Esophagus mucosa (tissue), 1 donor: ENCODE measurements at places on chromosomes 11 and 22.

- no peak for ATAC-seq
These were observed 13.7 kb downstream of the NARS2 start for GRCh38 chr11:78560826-78561484.

DNA sequence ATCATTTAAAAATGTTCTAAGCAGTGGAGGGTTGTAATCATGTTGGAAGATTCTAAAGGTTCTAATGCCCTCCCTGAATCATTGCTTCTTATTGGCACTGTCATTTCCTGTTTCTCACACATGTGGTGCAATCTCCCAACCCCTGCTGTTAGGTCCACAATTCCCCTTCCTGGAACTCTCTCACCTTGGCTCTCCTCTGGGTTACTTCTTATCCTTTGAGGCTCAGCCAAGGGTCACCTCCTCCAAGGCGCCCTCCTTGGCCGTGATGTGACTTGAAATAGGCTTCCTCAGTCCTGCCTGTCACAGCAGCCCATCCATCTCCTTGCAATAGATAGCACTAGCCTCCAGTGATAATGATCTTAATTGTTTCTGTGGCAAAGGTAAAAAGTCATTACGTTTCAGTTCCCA lies 149.8 kb downstream of the TTC17 start:
- ATAC-seq, result peak; percentile 18

DNA sequence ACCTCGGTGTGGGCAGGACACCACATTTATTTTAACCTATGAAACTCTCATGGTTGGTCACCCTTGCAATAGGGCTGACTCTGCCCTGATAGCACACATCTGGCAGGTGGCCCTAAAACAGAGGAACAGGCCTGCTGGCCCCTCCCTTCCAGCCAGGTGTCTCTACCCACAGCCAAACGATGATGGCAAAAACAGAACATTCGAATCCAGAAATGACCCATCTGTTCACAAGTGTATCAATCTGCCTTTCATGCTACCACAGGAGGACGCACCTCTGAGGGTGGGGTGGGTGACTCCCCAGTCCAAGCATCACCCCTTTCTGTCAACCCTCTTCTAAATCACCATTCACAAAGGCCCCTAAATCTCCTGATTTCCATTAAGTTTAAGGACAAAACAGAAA lies 118.1 kb downstream of the ETS1 start:
- peak; percentile 27 for ATAC-seq

- no peak for ATAC-seq
These were observed 232.1 kb downstream of the ST3GAL4 start for GRCh38 chr11:126587541-126587940.

DNA sequence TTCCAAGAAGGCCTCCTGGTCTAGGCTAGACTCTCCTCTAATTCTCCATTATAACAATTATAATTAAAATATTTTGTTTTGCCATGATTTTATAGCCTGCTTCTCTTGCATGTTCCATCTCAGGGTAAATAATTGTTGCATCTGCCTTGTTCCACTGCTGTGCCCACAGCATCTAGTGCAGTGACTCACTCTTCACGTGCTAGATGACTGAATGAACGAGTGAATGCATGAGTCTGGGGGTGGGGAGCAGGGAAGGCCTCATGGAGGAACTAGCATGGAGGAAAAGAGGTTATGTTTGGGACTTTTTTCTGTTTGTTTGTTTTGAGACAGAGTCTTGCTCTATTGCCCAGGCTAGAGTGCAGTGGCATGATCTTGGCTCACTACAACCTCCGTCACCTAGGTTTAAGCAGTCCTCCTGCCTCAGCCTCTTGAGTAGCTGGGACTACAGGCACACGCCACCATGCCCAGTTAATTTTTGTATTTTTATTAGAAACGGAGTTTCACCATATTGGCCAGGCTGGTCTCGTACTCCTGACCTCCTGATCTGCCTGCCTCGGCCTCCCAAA lies 5.2 kb upstream of the OAF start:
- peak; percentile 50 for ATAC-seq

DNA sequence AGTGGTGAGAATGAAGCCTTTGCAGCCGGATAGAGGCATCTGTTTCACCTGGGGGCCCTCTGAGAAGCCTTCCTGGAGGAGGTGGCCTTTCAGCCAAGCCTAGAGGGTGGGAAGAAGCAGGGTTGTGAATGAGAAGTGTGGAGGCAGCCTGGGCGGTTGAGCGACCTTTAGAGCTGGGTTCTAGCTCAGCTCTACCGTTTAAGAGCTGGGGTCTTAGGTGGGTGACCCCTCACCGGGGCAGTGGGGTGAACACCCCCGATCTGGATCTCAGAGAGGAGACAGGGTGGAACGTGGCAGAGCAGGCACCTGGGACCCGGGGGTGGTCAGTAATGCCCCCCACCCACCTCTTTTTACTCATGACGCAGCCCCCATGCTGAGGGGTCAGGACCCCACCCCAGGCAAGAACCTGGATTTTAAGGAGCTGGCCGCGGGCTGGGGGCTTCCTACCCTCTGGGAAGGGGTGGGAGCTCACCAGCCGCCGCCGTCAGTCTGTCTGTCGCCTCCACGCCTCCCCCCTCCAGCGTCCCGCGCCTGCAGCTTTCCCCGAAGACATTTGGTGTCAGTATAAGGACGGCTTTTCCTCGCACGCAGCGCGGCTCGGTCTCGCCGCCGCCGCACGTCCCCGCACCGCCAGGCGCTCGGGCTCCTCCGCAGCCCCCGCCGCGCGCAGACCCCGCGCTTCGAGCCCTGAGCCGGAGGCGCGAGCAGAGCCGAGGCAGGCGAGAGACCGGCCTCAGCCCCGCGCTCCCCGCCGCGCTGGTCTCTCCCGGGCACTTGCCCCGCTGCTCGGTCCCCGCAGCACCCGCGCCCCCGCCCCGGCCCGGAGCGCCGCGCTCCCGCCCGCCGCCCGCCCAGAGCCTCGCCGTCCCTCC lies 13.3 kb upstream of the CACNA1I start:
- no peak for ATAC-seq

- peak; percentile 86 for ATAC-seq
These were observed 34.0 kb upstream of the TRPC6 start for GRCh38 chr11:101617735-101618332.

DNA sequence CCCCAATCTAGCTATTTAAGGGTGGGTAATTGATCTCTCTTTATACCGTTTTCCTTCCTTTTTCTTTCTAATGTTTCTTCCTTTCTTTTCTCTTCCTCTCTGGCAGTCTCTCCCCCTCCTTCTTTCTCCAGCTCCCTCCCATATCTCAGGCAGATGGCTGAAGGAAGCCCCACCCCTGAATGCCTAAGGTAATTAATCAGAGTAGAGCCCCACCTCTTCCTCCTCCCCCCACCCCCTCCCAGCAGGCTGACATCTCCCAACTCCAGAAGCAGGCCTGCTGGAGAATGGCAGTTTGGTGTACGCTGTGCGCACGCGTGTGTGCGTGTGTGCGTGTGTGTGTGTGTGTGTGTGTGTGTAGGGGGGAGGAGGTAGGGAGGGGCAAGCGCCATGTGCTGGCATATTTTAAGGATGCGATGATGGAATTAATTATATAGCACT lies 122.6 kb downstream of the APOL5 start:
- peak; percentile 95 for ATAC-seq
